Iris pigment epithelial cell (primary cell): ENCODE measurements at places on chromosomes 5 and 9.

DNA sequence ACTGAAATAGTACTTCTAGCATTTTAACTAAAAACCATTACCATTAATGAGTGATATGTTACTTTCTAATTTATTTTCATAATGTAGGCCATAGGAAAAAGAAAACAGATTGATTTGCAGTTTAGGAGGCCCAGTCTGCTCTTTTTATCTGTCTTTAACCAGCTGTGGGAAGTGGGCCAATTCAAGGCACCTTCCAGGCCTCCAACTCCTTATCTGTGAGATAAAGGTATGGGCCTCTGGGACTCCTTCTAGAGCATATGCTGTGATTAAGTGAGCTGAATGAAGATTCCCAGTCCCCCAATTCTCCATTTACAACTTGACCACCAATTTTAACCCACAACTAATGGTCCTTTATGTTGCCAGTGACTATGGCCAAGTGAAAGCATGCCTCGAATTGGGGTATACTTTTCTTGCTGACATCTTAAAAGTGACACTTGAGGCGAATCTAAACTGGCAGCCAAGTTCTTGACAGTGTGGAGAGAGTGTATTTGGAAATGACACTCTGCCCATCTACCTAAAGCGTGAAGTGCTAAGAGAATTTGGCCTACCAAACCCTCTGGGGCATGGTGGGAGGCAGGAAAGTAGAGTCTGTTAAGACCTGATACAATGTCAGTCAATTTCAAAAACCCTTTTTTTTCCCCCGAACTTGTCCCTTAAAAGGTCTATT lies 88.3 kb downstream of the PIK3R1 start:
- no peak for DNase-seq

- DNase-seq, result peak; percentile 14
These were observed 160.2 kb downstream of the SSBP2 start for GRCh38 chr5:81590498-81591384.

DNA sequence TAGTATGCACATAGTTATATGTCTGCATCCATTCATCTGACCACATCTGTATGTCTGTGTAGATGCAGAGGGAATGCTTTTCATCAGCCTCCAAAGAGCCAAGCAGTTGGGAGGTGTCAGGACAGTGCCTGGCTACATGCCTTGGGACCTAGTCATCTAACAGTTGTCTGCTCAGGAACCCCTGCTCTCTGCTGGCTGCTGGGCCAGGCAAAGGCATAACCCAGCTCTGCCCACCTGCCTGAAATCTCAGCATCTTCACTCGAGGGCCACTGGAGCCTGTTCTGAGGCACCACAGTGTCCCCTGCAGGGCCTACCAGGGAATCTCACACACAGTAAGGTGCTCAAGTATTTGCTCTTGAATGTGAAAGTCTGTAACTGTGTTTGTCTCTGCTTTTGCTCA lies 3.7 kb downstream of the C9orf50 start:
- DNase-seq, result peak; percentile 71

DNA sequence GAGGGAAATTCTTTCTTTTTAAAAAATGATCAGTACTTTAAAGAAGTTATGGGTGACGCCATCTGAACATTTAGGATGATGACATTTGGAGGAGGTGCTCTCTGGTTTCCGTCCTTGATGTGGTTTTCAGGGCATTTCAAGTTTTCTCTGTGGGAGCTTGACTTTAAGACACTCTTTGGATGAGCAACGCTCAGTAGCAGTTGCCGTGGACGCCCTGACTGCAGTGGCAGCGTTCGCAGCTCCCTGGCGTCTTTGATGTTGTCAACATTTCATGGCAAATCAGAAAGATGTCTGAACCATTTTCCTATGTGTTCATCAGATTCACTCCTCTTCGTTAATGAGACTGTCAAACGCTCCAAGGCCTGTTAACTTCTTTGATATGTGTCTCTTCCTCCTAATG lies 86.1 kb downstream of the ZNF354C start:
- no peak for DNase-seq

- DNase-seq, result peak; percentile 29
These were observed 8.1 kb downstream of the HBEGF start for GRCh38 chr5:140338336-140338735.

DNA sequence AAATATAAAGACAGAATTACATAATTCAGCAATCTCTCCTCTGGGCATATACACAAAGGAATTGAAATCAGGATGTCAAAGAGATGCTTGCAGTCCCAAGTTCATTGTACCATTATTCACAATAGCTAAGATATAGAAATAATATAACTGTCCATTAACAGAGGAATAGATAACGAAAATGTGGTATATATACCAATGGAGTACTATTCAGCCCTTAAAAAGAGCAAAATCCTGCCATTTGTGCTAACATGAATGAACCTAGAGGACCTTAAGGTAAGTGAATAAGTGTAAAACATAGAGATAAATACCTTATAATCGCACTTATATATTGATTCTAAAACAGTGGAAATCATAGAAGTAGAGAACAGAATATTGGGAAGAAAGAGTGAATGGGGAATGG lies 7.0 kb downstream of the ST8SIA4 start:
- no peak for DNase-seq

- no peak for DNase-seq
These were observed 2.2 kb downstream of the PRDM12 start for GRCh38 chr9:130666393-130667119.

DNA sequence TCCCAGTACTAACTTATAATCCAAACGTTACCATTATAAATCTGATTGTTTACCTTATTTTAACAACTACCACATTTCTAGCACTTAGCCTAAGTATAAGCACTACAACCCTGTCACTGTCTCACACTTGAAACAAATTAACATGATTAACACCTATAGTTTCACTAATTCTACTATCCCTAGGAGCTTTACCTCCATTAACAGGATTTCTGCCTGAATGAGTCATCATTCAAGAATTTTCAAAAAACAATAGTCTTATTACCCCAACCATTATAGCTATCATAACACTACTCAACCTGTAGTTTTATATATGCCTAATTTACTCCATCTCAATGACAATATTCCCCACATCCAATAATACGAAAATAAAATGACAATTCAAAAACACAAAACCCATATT lies 89.6 kb downstream of the INSL6 start:
- DNase-seq, result no peak
